GM23248 (cell line): ENCODE measurements at places on chromosomes 3 and 15.

- DNase-seq, result peak; percentile 55
Observed at GRCh38 chr3:193240850-193241706, at the start of gene PLAAT1. TSS of gene PLAAT1 (plus strand) at chr3:193241222. CDS start at chr3:193255651, 14,429 bp downstream.

GRCh38 chr15:52717924-52718323 lies 38.7 kb upstream of the ATOSA start:
- DNase-seq, result no peak

DNA sequence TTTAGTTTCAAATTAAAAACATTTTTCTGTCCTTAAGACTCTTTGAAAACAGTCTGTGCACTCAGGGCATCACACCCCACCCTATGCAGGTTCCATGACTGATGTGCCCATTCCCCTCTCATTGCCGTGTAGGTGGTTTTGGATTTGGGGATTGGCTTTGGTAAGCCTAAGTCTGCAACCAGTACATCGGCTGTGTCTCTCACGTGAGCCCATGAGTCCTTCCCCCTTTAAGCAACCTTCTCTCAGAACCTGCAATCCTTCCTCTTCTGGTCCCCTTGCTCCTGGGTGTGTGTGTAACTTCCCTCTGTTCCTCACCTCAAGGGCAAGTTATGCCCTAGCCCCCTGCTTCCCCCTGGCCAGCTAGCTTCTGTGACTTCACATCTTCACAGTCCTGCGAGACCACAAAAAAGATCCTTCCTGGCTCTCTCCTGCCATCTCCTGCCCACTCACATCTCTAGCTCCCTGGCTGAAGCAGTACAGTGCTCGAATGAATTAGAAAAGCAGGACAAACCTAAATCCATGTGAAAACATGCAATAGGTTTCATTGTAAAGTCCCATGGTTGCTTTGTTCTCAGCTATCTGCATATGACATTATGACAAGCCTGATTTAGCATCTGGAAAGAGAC lies 126.7 kb downstream of the UACA start:
- DNase-seq, result peak; percentile 33

DNA sequence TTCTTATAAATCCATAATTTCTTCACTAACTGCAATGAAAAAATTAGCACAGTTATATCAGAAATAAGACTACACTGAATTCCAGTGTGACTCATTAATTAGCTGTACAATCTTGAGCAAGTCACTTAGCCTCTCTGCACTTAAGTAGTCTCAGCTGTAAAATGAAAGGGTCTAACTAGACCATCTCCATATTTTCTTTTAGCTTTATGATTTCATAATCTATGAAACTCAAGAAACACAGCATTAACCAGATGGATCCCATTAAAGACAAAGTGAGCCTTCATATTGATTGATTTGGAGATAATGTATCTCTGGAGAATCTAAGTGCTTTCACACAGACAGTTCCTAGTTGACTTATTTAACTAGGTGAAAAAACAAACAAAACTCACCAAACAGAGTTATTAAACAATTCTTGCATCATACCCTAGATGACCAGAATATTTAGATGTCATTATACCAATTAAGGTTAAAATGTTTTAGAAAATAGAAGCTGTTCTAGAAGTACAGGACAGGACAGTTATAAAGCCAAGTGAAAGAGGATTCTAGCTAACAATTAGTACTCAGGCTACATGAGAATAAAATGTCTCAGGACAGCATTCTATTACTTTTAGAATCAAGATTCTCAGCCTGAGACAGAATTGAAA lies 11.2 kb downstream of the CSNK1G1 start:
- DNase-seq, result peak; percentile 65

DNA sequence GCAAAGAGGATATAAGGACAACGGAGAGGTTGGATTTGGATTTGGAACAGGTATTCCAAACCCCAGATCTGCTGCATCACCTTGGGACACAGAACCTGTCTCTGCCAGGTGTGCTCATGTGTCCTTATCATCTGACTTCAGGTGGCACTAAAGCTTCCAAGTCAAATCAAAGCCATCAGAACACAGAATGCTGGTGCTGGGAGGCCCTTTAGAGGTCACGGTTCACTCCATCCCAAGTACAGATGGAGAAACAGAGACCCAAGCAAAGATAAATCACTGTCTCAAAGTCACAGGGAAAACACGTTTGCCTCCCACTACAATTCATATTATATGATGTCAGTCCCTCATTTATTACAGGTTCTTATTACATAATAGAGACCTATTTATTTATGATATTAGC lies 72.8 kb downstream of the HES1 start:
- no peak for DNase-seq

- DNase-seq, result peak; percentile 88
Observed at GRCh38 chr3:54954022-54954421, 26.2 kb upstream of the LRTM1 start.

- DNase-seq, result no peak
Observed at GRCh38 chr3:7545334-7545733, 684.4 kb downstream of the GRM7 start.
